ENCODE measurements at places on chromosomes 12 and 14. TPM values are rescaled to one million over a fixed set of nuclear protein-coding genes. Genes with fewer than 3 reads are reported as not detected.

RAPGEF3 gene
- total RNA-seq: 35.9 TPM

ESR2 gene
- 1.3 TPM for total RNA-seq

LAG3 gene
- 0.62 TPM for total RNA-seq

SIX6 gene
- total RNA-seq: not detected

AQP6 gene
- 0.13 TPM for total RNA-seq

BIN2 gene
- total RNA-seq: 4.0 TPM

ETFBKMT gene
- 4.6 TPM for total RNA-seq

MBIP gene
- 12.6 TPM for total RNA-seq

CLBA1 gene
- 1.9 TPM for total RNA-seq

AMDHD1 gene
- total RNA-seq: 0.34 TPM

MANSC1 gene
- total RNA-seq: 18.5 TPM

PLA2G1B gene
- not detected for total RNA-seq

RPGRIP1 gene
- 0.38 TPM for total RNA-seq

NEDD1 gene
- total RNA-seq: 12.7 TPM

TMPRSS12 gene
- total RNA-seq: not detected

GNPTAB gene
- total RNA-seq: 45.1 TPM

GCH1 gene
- 5.5 TPM for total RNA-seq

SIX4 gene
- 3.3 TPM for total RNA-seq

RFX4 gene
- not detected for total RNA-seq

NKX2-1 gene
- total RNA-seq: not detected

KLRD1 gene
- total RNA-seq: 3.6 TPM

NTS gene
- 0.65 TPM for total RNA-seq

SOAT2 gene
- total RNA-seq: not detected

MAP3K12 gene
- total RNA-seq: 9.7 TPM

CYP46A1 gene
- total RNA-seq: 4.1 TPM

SMCO2 gene
- not detected for total RNA-seq

TSPAN8 gene
- 0.68 TPM for total RNA-seq

BCL2L2 gene
- total RNA-seq: 46.7 TPM

LGR5 gene
- total RNA-seq: 0.10 TPM
